ENCODE measurements at places on chromosomes 4 and X.

DNA sequence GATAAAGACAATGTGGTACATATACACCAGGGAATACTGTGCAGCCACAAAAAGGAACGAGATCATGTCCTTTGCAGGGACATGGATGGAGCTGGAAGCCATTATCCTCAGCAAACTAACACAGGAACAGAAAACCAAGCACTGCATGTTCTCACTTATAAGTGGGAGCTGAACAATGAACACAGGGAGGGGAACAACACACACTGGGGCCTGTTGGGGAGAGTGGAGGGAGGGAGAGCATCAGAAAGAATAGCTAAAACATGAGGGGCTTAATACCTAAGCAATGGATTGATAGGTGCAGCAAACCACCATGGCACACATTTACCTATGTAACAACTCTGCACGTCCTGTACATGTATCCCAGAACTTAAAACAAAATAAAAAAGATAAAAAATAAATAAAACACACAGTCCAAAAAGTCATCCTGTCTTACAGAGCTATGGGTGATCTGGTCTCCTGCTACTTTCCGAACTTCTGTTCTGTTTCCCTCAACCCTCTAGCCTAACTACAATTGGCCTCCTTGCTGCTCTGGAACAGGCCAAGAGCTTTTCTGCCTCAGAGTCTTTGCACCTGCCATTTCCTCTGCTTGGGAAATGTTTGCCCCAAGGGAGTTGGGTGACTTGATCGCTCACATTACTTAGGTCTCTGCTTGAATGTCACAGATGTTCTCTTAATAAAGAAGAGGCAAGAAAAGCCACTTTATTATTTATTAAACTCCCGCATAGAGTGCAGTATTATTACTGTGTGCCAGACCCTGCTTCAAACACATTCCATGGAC, 1.1 kb upstream of the CD38 start:
- no peak for DNase-seq

DNA sequence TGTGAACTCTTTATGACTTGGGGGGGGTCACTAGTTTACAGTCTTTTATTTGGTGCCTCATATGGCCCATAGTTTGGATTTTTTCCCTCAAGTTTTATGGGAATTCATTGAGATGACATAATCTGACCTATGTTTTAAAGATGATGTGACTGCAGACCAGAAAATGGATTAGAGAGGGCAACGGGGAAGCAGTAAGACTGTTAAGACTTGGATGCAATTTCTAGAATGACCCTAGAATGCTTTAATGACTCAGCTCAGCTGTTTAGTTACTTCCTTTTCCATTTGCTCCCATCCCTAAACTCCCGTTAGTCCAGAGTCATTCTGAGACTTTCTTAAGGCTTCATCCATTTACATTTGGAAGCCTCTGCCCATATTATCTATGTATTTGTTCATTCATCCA, 59.9 kb upstream of the PDGFRA start:
- DNase-seq: no peak

DNA sequence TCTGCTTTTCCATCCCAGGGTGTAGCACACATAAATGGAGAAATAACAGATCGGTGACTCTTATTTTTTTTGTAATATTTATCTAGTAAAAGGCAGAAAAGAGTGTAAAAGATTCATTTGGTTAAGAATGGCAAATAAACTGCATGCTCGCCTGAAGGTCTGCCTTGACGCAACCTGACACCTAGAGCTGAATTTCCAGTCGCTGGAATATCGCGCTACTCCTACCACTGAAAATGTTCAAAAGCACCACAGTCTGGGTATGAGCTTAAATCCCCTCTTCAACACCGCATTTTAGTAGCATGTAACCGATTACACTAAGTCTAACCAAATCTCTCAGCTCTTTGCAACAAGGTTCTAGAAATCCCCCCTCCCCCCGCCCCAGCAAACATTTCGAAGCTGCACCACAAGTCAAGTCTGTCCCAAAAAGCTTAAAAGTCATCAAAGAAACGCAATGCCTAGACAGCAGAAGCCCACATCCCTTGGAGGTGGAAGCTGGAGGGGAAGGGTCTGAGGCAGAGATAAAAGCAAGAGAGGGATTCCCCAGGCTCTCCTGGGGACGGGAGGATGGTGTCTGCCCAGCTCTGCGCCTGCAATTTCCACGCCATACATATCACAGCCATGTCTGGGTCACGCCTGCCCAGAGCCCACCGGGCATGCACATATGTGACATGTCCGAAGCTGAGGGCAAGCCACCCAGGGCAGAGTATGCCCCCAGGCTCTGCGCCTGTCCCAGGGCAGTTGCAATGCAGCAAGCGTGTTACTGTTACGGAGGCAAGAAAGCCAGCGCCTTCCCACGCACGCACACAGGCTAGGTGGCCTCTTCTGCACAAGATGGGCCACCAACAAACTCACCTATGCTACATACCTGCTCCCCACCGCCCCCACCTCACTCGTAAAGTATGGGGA, 1.4 kb downstream of the FGF13 start:
- DNase-seq: no peak

- peak; percentile 92 for DNase-seq
Observed at GRCh38 chr4:123418351-123418931, 21.8 kb downstream of the SPRY1 start.

GRCh38 chr4:54754394-54754793, 96.6 kb downstream of the KIT start:
- no peak for DNase-seq

- DNase-seq: no peak
Observed at GRCh38 chr4:157076578-157076947, 613 bp downstream of the GLRB start.

- DNase-seq: no peak
Observed at GRCh38 chr4:152310257-152310656, 225.6 kb downstream of the FBXW7 start.

- no peak for DNase-seq
Observed at GRCh38 chrX:104118765-104119164, 6.4 kb downstream of the ZCCHC18 start.

DNA sequence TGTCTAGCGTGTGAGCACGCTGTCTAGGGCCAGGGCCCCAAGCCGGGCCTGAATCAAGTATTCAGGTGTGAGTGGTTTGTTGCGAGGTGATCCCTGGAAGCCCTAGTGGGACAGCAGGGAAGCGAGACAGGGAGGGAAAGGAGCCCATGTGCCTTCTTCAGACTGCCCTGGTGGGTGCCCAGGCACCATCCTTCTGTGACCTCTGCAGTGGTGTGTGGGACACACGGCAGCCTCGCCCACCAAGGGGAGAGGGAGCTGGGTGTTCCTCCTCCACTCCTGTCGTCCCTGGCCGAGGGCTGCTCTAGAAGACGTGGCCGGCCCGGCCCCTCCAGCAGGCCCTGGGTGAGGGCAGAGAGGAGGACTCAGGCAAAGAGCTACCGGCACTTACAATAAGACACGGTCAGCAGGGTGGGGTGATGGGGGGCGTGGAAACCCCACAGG, 47.4 kb downstream of the HTRA3 start:
- no peak for DNase-seq

- DNase-seq: no peak
Observed at GRCh38 chr4:54696649-54697048, 38.9 kb downstream of the KIT start.
